ENCODE measurements at places on chromosomes 1 and 21.

- DNase-seq: no peak
Observed at GRCh38 chr1:90384193-90384592, 332.9 kb downstream of the BARHL2 start.

- no peak for DNase-seq
Observed at GRCh38 chr1:200774735-200775444, 36.2 kb downstream of the CAMSAP2 start.

DNA sequence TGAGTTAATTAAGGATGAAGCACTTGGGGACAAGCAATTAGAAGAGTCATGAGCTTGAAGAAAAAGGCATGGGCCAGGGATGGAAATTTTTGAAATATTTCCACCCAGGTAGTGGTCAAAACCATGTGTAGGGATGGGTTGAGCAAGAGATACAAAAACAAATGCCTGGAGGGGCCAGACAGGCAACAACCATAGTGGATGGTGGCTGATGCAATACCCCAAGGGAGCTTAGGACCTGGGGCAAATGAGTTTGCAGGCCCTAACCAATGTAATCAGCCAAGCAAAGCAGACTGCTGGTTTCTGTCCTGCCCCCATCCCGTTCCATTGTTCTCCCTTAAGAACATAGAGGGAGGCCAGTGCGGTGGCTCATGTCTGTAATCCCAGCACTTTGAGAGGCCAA lies 119.1 kb upstream of the FGGY start:
- DNase-seq: no peak

DNA sequence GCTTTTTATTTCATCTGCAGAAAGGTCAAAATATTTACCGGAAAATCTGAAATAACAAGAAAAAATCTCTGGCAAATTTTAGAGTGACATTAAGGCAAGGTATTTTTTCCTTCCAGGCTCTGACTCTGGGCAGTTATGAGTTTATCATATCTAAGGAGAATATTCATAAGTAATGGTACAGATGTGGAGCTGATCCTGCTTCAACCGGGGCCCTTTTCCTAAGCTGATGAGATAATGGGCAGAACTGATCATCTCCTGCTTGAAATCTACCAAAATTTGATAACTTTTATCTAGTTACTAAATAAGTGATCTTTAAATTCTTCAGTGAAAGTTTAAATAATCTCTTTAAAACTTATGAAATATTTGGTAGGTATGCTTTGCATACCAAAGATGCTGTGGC lies 211.6 kb downstream of the COL11A1 start:
- DNase-seq: no peak

DNA sequence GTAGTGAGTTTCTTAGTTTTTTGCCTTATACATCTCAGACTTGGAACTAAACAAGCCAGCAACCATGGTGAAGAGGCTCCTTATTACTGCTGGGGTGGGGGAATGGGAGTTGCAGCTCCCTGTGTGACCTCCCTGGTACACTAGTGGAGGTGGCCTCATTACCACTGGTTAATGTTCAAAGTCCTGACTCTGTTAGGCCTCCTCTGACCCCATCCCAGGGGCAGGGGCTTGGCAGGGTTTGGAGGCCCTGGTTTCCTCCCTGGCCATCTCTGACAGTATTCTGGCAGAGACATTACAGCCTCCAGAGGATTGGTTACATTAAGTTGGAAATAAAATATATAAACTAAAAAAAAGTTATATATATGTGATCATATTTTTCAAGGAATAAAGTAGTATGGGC lies 45.2 kb downstream of the CLIC4 start:
- DNase-seq: no peak

GRCh38 chr1:226519716-226520598 lies 28.6 kb upstream of the STUM start:
- DNase-seq: no peak

GRCh38 chr1:112453876-112454275 lies 54.9 kb upstream of the WNT2B start:
- no peak for DNase-seq

GRCh38 chr1:177181631-177182291 lies 11.0 kb downstream of the BRINP2 start:
- peak; percentile 73 for DNase-seq

DNA sequence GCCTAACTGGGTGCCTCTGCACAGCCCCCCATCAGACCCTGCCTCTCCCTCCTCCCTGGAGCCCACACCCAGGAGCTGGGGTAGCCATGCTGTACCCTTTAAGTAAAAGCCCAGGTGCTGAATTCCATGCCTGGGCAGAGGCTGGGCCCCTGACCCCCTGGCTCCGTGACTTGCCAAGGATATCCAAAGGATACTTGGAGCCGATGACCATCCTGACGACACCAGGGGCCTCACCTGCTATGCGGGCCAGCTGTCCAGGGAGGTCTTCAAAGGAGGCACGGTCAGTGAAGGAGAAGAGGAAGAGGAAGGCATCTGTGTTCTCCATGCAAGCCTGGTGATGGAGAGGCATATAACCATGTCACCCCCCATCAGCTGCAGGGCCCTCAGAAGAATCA lies 4.7 kb downstream of the CPLANE2 start:
- no peak for DNase-seq

DNA sequence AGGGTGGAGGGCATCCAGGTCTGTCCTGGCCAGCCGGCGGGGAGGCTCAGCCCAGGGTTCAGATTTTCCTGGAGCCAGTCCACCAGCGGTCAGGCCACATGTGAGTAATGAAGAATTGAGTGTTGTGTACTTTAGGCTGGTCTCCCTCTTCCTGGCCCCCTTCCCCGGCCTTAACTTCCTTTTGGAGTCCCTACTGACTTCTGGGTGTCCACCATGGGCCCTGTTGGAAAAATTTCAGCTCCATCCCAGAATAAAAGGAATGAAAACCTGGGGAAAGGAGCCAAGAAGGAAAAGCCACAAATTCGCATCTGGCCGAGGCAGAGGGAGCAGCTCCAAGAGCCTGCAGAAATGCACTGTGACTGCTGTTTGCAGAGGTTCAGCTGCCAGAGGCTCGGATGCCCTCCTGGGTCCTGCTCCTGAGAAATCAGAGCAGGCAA lies 35.5 kb upstream of the HHAT start:
- no peak for DNase-seq
